ENCODE measurements at places on chromosomes 3 and 15. TPM values are rescaled to one million over a fixed set of nuclear protein-coding genes. Genes with fewer than 3 reads are reported as not detected.

FRMD4B gene
- total RNA-seq = 5.7 TPM

RARB gene
- total RNA-seq = not detected

SLC6A11 gene
- 34.0 TPM for total RNA-seq

- no peak overlapping the region for H3K27ac ChIP-seq
- no peak for DNase-seq
- H3K4me3 ChIP-seq = no peak overlapping the region
- no peaks in the 10 kb centered on the region for H3K27me3 ChIP-seq
- H3K36me3 ChIP-seq = no peaks in the 10 kb centered on the region
Observed at GRCh38 chr3:108509871-108510270, 525 bp downstream of the MYH15 start.

GRCh38 chr3:169999433-169999832, 32.8 kb downstream of the SEC62 start:
- no peak overlapping the region for H3K4me3 ChIP-seq
- no peak for DNase-seq
- 0 out of 2 replicates have a peak, but pooled peaks cover 2% of the 10 kb centered on the region for H3K36me3 ChIP-seq
- no peaks in the 10 kb centered on the region for H3K27me3 ChIP-seq
